Activated CD4-positive, alpha-beta T cell treated with anti-CD3 and anti-CD28 coated beads, Interleukin-2, amount 10 ng/mL, durations not matched to agents 7 days and 5 days (primary cell): ENCODE measurements at places on chromosomes 5 and 9.

DNA sequence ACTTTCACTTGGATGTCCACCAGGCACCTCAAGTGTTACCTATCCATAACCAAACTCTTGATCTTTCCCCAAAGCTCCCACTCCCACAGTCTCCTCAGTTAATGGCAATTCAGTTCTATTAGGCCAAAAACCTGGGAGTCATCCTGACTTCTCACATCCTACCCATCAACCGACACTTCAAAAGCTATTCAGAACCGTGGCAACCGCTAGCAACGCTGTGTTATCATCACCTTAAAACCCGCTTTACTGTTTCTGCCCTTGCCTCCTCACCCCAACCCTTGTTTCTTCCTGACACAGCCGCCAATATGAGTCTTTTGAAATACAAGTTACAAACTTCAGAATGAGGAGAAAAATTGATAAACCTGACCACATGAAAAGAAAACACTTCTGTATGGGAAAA lies 46.5 kb downstream of the MAPKAP1 start:
- DNase-seq: no peak

DNA sequence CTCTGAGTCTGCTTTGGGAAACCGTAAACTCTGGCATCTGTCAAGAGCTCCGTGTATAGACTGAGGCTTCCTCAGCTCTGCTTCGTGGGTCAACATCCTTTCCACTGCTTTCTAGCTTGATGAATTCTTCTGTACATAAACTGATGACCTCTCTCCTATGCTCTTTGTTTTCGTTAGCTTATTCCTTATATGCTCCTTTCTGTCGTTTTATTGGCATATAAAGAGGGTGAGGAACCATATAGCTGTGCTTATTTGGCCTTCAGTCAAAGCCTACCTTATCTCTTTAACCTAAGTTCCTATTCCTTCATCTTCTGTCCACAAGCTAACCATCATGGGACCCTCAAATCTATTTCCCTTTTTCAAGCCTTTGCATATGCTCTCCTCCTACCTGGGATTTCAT lies 39.4 kb upstream of the CARTPT start:
- DNase-seq: no peak

- DNase-seq: no peak
Measured at GRCh38 chr5:56166671-56167385, 66.3 kb downstream of the ANKRD55 start.

DNA sequence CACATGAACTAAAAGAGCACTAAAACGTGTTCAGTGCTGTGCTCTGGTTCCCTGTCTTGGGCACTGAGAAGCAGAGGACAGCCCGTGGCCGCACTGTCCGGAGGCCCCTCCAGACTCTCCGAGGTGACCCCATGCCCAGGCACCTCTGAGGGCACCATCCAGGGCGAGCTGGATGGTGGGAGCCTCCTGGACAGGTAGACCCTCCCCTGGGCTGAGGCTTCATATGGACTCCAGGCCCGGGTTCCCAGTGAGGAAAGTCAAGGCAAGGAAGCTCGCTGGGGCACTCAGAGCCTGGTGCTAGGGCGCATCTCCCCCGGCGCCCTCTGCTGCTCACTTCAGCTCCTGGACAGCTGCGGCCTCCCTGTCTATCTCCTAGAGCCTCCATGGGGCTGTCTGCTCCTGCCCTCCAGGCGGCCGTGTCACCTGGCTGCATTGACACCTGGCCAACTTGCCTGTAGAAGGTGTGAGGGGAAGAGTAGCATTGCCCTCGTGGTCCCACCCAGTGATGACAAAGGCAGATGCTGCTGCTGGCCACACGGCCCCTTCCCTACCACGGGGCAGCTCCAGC lies 178.2 kb upstream of the IRX1 start:
- no peak for DNase-seq
